NT2/D1 (cell line): ENCODE measurements at places on chromosomes 12 and 14.

- DNase-seq: peak; percentile 68
Measured at GRCh38 chr12:113098441-113099028, 37.0 kb downstream of the RASAL1 start.

GRCh38 chr12:58588770-58589169 lies 331.5 kb downstream of the LRIG3 start:
- DNase-seq: no peak

GRCh38 chr14:103730490-103731035 lies 15.0 kb downstream of the ZFYVE21 start:
- DNase-seq: no peak

DNA sequence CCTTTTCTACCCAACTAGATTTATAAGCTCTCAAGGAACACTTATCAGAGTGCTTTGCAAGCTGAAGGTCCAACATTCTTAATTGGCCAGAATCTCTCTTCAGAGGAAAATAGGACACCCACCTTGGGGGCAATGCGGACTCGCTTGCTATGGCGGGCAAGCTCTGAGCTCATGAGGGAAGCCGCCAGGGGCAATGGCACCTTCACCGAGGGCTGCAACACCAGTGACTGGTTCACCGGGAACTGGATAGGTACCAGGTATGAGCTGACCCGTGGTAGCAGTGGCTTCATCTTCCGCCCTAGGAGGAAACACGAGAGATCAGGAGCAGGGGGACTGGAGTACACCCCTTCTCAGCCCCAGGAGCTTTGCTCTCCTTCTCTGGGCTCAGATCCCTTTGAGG lies 7.4 kb upstream of the TEX52 start:
- no peak for DNase-seq
